AG09319 (cell line): ENCODE measurements at places on chromosomes 5 and 9.

GRCh38 chr9:92640398-92641091 is 29.4 kb downstream of the IPPK start:
- no peak for DNase-seq

DNA sequence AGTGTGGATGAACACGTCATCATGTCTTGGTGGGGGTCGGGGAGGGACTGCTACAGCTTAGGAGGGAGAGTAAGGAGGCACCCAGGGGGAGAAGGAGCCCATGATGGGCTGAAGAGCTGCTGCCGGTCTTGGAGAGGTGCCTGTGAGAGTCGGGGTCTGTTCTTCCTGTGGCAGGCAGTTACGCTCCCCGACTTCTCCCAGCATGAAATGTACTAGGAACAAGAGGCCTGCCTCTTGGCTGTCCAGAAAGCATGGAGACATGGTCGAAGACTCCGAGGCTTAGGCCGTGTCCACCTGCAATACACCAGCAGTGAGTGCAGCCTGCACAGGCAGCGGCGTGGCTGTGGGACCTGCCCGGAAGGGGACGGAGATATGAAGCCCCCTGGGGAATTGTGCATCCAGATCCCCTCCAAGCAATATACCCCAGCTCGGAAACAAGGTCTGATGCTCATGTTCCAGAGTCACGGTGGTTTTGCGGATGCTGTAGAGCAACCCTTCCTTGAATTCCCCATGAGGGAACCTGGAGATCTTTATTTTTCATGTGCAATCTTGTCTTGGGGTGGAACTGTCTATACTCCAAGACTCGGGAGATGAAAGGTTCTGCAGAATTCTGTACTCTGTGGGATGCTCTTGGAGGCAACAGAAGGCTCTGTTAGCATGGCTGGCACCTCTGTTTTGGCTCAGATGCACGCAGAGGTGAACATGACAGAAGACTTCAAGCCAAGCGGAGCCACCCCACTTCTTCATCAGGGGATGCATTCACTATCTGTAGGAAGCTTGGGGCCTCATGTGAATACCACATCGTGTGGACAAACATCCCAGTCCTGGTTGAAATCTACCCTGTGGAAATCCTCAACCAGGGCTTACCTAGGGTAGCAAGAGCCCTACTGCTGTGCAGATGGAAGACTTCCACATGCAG is 374.9 kb upstream of the IRX4 start:
- no peak for DNase-seq

GRCh38 chr9:76772686-76773445 is 8.6 kb downstream of the PCA3 start:
- no peak for DNase-seq

- no peak for DNase-seq
Observed at GRCh38 chr9:17135295-17136160, 688 bp downstream of the CNTLN start.

- no peak for DNase-seq
Observed at GRCh38 chr5:177540438-177540837, 13.9 kb downstream of the FAM193B start.

GRCh38 chr5:164012371-164012770 is 507.0 kb downstream of the MAT2B start:
- no peak for DNase-seq

- no peak for DNase-seq
Observed at GRCh38 chr5:67659288-67659687, 462.7 kb upstream of the CD180 start.

- DNase-seq, result no peak
Observed at GRCh38 chr5:169954786-169955185, 25.5 kb downstream of the INSYN2B start.

- DNase-seq, result no peak
Observed at GRCh38 chr9:136648751-136649150, 14.0 kb upstream of the EGFL7 start.

DNA sequence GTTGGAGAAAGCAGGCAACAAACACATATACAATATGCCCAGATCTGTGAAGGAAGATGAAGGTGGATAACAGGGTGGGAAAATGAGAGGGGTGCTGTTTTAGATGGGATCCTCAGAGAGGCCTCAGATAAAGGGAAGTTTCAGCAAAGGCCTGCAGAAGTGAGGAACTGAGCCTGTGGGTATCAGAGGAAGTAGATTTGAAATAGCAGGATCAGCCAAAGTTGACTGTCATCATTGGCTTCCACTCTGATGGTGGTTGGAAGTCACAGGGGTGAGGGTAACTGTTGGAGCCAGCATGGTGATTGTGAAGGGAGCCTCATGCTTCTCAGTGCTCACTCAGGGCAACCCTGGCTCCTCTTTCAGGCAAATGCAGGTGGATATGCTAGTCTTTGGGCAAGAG is 607.2 kb upstream of the CLINT1 start:
- DNase-seq, result no peak

DNA sequence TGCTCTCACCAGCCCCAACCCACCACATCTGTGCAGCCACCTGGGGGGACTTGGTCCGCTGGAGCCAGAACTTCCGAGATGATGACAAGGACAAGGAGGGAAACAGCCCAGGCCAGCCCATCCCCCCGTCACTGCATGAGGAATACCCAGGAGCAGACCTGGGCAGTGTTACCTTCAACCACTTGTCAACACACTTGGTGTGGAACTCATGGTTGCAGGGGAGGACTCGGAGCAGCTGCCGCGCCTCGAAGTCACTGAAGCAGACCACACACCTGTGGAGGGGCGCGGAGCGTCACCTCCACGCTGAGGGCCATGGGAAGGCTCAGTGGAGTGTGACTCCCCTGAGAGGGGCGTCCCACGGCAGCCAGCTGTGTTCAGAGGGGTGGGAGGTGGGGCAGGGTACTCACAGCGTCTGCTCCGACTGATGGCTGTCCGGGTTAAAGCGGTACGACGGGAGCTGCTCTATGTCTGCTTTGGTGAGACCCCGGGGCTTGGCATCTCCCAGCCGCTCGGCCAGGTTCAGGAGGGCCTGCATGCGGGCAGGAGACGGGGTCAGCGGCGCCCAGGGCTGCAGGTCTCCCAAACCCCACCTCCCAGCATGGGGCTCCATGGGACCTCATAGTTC is 8.0 kb downstream of the RNF44 start:
- no peak for DNase-seq

DNA sequence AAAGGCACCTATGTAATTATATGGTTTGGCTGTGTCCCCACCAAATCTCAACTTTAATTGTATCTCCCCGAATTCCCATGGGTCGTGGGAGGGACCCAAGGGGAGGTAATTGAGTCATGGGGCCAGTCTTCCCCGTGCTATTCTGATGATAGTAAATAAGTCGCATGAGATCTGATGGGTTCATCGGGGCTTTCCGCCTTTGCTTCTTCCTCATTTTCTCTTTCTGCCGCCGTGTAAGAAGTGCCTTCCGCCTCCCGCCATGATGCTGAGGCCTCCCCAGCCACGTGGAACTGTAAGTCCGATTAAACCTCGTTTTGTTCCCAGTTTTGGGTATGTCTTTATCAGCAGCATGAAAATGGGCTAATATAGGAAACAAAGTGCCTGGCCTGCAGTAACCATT is 56.6 kb downstream of the TSPAN17 start:
- DNase-seq, result no peak

- no peak for DNase-seq
Observed at GRCh38 chr5:74186356-74187315, 453.9 kb downstream of the ENC1 start.

DNA sequence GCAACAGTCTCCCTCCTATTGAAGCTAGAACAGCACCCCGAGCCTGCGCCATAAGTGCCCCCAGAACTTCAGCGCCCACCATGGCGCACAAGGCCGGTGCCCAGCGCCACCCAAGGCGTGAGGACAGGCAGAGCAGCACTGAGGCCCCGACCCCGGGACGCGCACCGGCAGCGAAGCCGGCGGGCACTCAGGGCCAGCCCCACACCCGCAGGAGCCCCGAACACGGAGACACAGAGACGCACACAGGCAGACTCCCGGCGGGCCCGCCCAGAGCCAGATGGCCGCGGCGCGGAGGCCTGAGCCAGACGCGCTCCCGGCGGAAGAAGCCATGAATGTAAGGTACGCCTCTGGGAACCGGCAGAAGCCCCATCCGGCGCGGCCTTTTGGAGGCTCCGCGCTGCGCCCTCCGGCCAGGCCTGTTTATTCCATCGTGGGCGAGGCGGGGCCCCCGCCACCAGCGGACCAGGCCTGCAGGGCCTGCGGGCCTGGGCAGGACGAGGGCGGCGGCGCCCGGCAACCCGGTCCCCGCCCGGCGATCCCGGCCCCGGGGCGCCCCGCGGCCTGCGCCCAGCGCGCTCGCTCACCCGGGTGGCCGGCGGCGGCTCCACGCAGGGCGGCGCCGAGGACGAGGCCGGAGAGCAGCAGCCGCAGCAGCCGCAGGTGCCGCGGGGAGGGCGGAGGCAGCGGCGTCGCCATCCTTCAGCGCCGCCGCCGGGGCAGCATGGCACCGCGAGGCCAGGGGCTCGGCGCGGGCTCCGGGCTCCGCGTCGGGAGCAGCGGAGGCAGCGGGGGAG is 486 bp downstream of the NPDC1 start:
- no peak for DNase-seq

GRCh38 chr5:93899026-93899600 is 157.7 kb upstream of the POU5F2 start:
- DNase-seq, result no peak

GRCh38 chr5:40346901-40347300 is 332.8 kb upstream of the PTGER4 start:
- DNase-seq, result no peak

GRCh38 chr5:59959330-59959729 is 65.8 kb upstream of the PDE4D start:
- no peak for DNase-seq

DNA sequence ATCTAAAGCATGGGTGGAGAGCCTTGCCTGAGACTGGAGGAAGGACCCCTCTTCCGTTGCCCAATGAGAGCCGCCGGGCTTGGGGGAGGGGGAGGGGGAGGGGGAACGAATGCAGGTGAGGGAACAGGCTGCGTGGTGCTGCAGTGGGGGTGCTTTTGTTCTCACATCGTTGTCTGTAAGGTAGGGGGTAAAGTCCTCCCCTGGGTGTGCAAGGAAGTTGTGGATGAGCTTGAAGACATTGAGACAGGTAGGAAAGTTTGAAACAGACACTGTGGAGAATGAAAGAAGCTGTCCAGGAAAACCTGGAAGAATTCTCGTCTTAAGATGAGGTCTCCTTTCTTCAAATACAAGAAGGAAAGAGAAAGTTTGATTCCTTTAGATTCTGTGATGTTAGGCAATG is 94.1 kb upstream of the LIFR start:
- no peak for DNase-seq

DNA sequence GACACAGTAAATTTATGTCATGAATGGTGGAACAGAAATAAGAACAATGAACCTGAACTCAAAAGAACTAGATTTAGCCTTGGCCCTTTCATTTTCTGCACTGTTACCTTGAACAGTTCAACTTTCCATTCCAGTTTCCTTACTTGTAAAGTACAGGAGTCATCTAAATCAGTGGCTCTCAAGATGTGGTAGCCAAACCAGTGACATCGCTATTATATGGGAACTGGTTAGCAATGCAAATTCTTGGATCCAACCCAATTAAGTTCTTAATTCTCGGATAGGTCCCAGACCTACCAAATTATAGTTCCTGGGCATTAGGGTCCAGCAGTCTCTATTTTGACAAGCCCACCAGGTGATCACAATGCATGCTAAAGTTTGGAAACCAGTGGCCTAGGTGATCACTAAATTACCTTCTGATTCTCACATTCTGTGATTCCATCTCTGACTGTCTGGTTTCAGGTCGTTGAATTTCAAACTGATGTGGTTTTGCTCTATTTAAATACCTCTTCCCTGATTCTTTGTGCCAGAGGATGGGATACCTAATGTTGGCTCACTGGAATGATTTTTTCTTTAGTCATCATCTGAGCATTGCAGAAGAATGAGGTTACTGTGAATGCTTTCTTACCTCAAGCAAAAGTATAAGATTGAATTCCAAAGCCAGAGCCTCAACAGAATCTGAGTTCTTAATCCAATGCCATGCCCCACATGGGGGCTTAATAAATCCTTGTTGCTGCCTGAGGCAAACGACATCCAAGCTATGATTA is 253.8 kb downstream of the ENC1 start:
- no peak for DNase-seq

GRCh38 chr9:83714329-83714728 is 6.6 kb upstream of the UBQLN1 start:
- no peak for DNase-seq

DNA sequence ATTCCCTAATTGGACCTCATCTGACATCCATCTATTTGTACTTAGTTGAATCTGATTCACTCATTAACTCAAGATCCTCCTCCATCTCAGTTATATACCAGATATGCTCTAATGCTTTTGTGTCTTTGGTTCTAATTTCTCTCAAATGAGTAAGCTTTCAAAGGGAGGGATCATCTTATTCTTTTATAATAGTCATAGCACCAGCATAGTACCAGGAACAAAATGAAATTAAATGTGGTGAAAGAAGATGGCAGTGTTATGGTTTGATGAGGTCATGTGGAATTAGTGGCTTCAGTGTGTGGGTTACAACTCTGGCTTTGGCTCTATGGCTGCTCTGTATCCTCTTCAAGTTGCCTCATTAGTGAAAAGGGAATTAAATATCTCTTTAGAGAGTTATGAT is 32.5 kb upstream of the ZNF366 start:
- DNase-seq, result no peak

- no peak for DNase-seq
Observed at GRCh38 chr5:148091991-148092964, 28.5 kb downstream of the SPINK5 start.

DNA sequence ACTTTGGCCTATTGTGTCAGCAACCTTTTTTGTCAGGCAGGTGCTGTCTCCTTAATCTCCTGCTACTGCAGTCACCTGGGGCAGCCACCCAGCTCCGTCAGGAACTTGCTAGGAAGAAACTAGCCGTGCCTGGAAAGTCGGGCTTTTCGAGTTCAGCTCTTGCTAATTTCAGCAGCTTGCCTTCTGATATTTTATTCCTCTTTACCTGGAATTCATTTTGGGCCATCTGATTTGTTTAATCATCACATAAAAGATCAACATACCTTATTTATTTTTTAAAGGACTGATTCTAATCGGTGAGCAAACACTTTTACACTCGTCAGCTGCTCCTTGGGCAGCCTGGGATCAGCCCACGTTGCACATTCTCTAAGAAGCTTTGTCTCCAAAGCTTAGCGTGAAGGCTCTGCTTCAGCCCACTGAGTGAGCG is 42.2 kb downstream of the PRLR start:
- no peak for DNase-seq

- DNase-seq, result no peak
Observed at GRCh38 chr5:43231977-43232376, 40.0 kb downstream of the NIM1K start.

DNA sequence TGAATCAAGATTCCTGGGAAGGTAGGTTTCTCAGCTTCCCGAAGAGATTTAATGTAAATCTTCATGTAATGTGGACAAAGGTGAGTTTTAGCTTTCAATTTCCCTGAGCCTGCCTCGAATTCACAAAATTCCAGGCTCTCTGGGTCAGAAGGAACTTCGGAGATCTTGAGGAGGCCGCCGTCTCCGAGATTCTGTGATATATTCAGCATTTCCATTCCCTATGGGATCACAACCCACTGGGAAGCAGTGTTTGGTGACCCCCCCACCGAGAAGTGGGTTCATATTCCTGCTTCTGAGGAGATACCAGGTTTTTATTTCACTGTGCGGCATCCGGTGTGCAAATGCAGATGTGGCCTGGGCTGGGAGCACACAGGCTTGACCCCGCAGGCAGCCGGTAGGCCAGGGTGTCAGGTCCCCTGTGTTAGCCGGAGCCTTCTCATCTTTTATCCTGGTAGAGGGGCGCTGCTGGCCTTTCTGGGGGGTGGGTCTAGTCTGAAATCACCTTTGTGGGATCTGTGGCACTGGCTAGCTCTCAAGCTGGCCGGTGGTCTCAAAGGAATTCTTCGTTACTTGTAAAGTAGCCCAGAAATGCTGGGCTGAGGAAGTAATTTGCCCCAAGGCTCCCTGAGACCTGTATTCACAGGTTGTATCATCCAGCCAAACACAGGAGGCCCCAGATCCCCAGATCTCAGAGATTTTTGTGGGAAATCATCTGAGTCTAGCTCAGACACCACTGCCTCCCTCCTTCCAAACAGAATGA is 1.4 kb downstream of the PLEKHG4B start:
- no peak for DNase-seq
